Suprapubic skin (tissue), 4 donors: ENCODE measurements at places on chromosomes 12 and 14. TPM values are rescaled to one million over a fixed set of nuclear protein-coding genes. Genes with fewer than 3 reads are reported as not detected.

DNA sequence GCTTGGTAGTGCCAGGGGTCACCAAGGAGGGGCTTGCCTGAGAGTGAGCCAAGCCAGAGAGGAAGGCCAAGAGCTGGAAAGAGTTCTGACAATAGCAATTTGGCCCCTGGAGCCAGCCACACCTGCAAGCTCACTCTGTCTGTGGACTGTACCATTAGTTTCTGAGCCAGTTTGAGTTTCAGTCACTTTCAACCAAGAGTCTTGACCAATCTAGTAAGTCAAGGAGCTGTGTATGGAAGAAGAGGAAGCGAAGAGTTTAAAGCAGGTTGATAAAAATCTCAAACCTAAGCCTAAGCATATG is 38.5 kb downstream of the NT5DC3 start:
- peaks cover 28% of the 10 kb centered on the region for H3K4me1 ChIP-seq
- no peak overlapping the region for H3K27ac ChIP-seq
- H3K27me3 ChIP-seq: no peaks in the 10 kb centered on the region
- H3K4me3 ChIP-seq: no peak overlapping the region
- DNase-seq: no peak
- H3K36me3 ChIP-seq: no peaks in the 10 kb centered on the region

DNA sequence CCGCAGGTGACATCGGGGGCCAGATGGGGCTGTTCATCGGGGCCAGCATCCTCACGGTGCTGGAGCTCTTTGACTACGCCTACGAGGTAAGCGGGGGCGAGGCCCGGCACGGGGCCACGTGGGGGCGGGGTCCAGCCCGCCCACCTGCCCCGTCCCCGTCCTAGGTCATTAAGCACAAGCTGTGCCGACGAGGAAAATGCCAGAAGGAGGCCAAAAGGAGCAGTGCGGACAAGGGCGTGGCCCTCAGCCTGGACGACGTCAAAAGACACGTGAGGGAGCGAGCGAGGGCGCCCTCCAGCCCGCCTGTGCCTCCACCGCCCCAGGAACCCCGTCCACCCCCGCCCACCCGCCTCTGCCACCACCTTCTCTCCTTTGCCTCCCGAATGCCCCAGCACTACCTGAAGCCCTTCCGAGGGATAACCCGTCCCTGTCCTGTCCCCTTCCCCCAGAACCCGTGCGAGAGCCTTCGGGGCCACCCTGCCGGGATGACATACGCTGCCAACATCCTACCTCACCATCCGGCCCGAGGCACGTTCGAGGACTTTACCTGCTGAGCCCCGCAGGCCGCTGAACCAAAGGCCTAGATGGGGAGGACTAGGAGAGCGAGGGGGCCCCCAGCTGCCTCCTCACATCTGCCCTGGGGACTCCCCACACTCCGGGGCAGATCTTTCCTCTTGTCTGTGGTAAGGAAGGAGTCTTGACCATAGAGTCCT is 3.9 kb upstream of the SMARCD1 start:
- peak overlapping the region; percentile 13 for H3K4me3 ChIP-seq
- DNase-seq: no peak
- no peaks in the 10 kb centered on the region for H3K27me3 ChIP-seq
- peaks cover 22% of the 10 kb centered on the region for H3K4me1 ChIP-seq

GRCh38 chr12:3003357-3003992 is 44.3 kb downstream of the TEAD4 start:
- H3K36me3 ChIP-seq: no peaks in the 10 kb centered on the region
- H3K27me3 ChIP-seq: no peaks in the 10 kb centered on the region
- DNase-seq: no peak
- H3K27ac ChIP-seq: no peak overlapping the region
- no peaks in the 10 kb centered on the region for H3K4me1 ChIP-seq

DNA sequence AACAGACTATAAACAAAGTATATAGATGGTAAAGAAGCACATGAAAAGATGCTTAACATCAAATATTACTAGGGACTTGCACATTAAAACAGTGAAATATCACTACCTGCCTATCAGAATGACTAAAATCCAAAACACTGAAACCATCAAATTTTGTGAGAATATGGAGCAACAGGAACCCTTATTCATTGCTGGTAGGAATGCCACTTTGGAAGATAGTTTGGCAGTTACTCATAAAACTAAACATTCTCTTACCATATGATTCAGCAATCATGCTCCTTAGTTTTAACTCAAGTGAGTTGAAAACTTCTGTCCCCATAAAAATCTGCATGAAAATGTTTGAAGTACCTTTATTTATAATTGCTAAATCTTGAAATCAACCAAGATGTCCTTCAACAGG is 297.6 kb downstream of the DAD1 start:
- H3K4me3 ChIP-seq: no peak overlapping the region
- H3K27me3 ChIP-seq: no peaks in the 10 kb centered on the region
- H3K4me1 ChIP-seq: no peaks in the 10 kb centered on the region
- no peaks in the 10 kb centered on the region for H3K36me3 ChIP-seq

DNA sequence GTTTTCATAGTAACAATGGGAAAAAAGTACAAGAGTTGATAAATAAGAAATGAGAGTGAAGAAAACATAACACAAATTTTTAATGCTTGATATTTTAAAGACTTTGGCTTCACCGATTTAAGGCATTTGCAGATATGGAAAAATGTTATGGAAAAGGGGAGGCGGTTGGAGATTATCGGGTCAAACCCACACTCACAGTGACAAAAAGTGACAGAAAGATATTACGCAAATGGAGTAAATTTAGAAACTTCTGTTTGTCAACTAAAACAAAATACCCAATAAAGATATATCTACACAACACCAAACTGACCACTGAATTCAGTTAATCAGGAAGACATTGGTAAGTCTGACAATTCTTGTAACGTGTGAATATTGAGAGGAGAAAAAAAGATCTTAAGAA is 2.5 kb downstream of the PPP1R12A start:
- no peaks in the 10 kb centered on the region for H3K27me3 ChIP-seq
- peak overlapping the region; percentile 94 for H3K4me3 ChIP-seq
- H3K27ac ChIP-seq: no peak overlapping the region
- no peak for DNase-seq

- H3K4me1 ChIP-seq: no peaks in the 10 kb centered on the region
- H3K4me3 ChIP-seq: no peak overlapping the region
- peak overlapping the region; percentile 78 for H3K27ac ChIP-seq
- no peaks in the 10 kb centered on the region for H3K27me3 ChIP-seq
These were observed 422.9 kb upstream of the OR4E1 start for GRCh38 chr14:22096514-22096895.

HOXC10 gene
- 12.5 TPM for total RNA-seq

KRT79 gene
- 163 TPM for total RNA-seq

GPRC5D gene
- total RNA-seq: 97.6 TPM

TCL1A gene
- total RNA-seq: not detected

GALNT16 gene
- total RNA-seq: 2.1 TPM
